Heart left ventricle (tissue), 16 donors: ENCODE measurements at places on chromosomes 2 and 18. TPM values are rescaled to one million over a fixed set of nuclear protein-coding genes. Genes with fewer than 3 reads are reported as not detected.

The DSG4 gene
- not detected for total RNA-seq

The OR6B3 gene
- total RNA-seq, result not detected

The SCN3A gene
- total RNA-seq, result 0.58 TPM

The TDRD15 gene
- not detected for total RNA-seq

The OTX1 gene
- total RNA-seq, result not detected

The GRHL1 gene
- total RNA-seq, result 0.84 TPM

The MYCN gene
- not detected for total RNA-seq

The RIT2 gene
- total RNA-seq, result not detected

The PCARE gene
- total RNA-seq, result 0.72 TPM
